ENCODE measurements at places on chromosomes 5 and 9.

DNA sequence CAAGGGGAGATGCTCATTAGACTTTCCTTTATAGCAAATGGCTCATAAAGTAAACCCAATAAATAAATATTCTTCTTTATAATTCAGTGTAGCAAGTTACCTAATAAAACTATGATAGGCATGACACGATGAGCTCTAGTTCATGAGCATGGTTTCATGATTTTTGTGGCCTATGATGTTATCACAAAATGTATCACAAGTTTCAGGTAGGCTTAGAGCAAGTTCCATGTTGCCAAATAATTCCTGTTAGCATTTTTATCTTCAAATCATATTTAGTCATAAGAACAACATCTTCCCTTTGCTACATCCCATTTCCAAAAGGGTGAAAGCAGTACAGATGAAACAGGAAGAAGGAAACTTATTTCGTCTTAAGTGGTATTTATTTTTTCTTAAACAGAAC, 200.2 kb downstream of the ENC1 start:
- DNase-seq, result no peak

DNA sequence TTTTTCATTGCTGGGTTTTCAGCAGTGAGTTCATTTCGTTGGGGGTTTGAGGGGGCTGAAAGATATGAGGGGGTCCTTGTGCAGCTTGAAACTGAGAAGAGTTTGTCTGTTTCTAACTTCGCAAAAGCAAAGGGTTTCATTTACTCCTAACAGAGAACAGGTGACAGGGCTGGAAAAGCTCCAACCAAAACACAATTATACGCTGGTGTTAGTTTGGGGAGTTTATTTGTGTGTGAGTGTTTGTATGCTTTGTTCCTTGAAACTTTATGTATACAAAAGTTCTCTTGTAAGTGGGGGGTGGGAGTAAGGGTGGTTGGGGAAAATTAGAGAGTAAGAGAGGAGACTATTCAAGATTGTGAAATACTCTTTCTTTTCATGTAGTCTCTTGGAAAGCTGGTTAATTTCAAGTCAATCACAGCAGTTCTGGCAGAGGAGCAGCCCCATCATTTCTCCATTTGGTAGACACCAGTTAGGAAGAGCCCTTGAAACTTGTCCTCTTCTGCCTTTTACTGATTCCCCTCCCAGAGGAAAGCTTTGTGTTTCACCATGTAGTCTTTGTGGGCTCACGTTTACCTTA, 881 bp downstream of the TNFAIP8 start:
- no peak for DNase-seq

GRCh38 chr5:7650755-7651154, 200.2 kb downstream of the CFAP90 start:
- no peak for DNase-seq

DNA sequence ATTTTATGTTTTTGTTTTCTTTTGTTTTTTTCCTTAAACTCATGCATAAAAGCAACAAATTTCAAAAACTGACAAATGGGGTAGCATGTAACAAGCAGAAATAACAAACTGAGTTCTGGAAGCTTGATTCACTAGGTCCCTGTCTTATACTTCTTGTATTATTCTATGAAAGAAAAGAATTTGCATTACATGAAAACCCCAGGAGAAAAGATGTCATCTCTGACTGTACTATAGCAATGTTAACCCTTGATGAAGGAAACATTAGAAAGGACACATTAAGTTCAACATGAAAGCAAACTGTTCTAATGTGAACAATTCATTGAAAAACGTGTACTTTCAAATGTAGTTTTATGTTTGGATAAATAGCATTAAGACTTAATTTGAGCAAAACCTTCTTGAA, 9.2 kb downstream of the RAB14 start:
- DNase-seq, result no peak

DNA sequence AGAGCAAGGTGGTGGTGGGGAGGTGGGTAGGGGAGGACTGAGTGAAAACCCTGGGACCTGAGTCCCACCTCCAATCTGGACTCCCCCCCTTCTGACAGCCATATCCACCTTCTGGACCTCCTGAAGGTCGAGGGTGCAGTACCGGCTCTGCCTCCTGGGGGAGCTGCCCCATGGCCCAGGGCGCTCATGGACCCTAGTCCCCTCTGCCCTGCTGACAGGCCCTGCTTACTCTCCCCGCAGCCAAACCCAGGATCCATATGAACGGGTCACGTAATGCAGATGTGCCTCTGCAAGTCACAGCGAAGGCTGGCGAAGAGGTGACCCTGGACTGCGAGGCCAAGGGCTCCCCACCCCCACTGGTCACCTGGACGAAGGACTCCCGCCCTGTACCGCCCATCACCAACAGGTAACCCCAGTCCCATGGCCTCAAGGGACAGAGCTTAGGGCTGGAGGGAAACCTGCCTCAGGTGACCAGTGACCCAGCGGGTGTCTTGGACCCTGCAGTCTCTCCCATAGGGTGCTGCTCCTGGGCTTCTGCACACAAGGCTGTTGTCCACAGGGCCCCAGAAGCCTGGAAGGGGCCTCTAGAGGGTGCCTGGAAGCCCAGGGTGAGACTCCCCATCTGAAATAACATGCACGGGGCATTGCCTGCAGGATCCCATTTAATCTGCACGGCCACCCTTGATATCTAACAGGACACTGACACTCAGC, 61.7 kb downstream of the HMCN2 start:
- no peak for DNase-seq

- DNase-seq, result no peak
Observed at GRCh38 chr5:170863646-170864045, 1.8 kb downstream of the RANBP17 start.

GRCh38 chr9:127915325-127915752, 1.5 kb downstream of the ST6GALNAC4 start:
- DNase-seq, result no peak

DNA sequence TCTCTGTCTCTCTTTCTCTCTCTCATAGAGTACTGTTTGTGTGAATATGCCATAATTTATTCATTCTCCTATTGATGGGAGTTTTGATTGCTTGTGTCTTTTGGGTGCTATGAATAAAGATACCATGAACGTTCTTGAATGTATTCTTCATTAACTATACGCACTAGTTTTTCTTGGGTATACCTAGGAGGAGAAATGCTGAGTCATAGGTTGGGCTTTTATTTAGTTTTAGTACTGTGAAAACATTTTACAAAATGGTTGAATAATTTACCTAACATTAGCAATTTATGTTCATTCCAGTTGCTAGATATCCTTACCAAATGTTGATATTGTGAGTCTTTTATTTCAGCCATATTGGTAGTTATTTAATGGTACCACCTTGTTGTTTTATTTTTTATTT, 192.5 kb downstream of the NPR3 start:
- DNase-seq, result no peak
